CD8-positive, alpha-beta memory T cell (primary cell): ENCODE measurements at places on chromosomes 4 and X.

- no peaks in the 10 kb centered on the region for H3K36me3 ChIP-seq
- DNase-seq, result no peak
- no peaks in the 10 kb centered on the region for H3K4me1 ChIP-seq
- H3K27ac ChIP-seq, result no peak overlapping the region
- H3K27me3 ChIP-seq, result no peaks in the 10 kb centered on the region
These were observed 547.5 kb downstream of the SMARCA1 start for GRCh38 chrX:128975745-128976144.

DNA sequence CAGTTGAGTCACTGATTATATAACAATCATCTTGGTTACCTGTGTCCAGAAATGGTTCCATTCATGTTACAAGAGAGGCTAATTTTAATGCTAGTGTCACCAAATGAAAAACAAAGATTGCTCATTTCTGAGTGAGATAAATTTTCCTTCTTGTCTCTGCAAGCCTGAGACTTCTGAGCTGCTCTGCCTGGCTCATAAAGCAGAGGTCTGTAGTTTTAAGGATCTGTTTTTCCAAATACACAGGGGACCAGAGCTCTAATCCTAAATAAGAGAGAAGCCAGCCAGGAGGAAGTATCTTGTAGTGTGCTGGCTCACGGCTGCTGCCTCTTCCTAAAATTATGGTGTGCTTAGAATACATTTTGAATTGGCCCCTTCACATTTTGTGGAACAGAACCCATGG is 42.6 kb downstream of the CLDN34 start:
- DNase-seq, result no peak
- H3K36me3 ChIP-seq, result no peaks in the 10 kb centered on the region
- no peak overlapping the region for H3K4me3 ChIP-seq
- no peaks in the 10 kb centered on the region for H3K27me3 ChIP-seq

DNA sequence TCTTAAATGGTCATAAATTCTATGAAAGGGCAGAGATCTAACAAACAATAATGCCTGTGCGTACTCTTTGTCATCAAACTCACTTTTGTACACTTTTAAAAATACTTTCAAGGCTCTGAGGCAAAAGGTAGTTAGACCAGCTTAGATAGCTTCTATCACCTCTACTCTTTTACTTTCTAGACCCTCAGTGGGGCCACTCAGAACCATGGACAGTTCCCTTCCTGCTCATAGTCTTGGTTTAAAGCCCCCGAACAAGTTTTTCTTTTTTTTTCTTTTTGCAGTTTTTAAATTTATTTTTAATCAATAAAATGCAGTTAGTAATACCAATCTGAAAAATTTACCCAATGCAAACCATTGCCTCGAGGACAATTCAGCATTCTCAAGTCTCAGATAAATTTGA is 460.5 kb upstream of the CNKSR2 start:
- DNase-seq, result no peak
- H3K36me3 ChIP-seq, result no peaks in the 10 kb centered on the region
- H3K4me3 ChIP-seq, result no peak overlapping the region
- H3K4me1 ChIP-seq, result no peaks in the 10 kb centered on the region
- no peaks in the 10 kb centered on the region for H3K27me3 ChIP-seq

- DNase-seq, result no peak
- H3K27me3 ChIP-seq, result no peaks in the 10 kb centered on the region
- H3K4me1 ChIP-seq, result peaks cover 7% of the 10 kb centered on the region
- H3K4me3 ChIP-seq, result no peak overlapping the region
- no peaks in the 10 kb centered on the region for H3K36me3 ChIP-seq
- no peak overlapping the region for H3K27ac ChIP-seq
These were observed 2.2 kb upstream of the MID2 start for GRCh38 chrX:107823456-107823855.

- no peaks in the 10 kb centered on the region for H3K36me3 ChIP-seq
- no peak for DNase-seq
- H3K4me3 ChIP-seq, result no peak overlapping the region
- no peaks in the 10 kb centered on the region for H3K27me3 ChIP-seq
- no peaks in the 10 kb centered on the region for H3K4me1 ChIP-seq
These were observed 1.8 kb downstream of the IL1RAPL1 start for GRCh38 chrX:28589046-28589445.

DNA sequence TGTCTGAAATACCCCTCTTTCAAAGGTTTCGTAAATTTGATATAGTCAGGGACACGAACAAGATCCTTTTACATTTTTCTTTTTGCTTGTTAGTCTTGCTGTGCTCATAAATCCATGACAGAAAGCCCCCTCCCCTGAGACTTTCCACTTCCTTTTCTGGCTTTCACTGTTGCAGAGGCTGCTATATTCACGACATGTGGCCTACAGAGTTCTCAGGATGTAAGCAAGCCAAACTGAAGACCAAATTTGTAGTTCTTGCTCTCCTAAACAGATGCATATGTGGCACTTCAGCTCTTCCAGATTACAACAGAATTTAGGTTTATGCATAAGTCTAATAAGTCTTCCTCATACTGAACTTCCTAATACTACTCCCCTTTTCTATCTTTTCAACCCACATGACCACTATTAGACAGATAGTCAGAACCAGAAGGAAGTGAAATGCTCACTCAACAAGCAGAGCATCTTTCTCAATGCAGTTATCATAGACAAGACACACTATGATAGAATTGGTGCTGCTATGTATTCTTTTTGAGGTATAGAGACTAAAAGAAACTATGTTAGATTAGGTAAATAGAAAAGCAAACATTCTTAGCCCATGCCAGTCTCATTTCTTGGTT is 15.0 kb downstream of the BTK start:
- H3K27ac ChIP-seq, result no peak overlapping the region
- no peaks in the 10 kb centered on the region for H3K4me1 ChIP-seq
- no peak for DNase-seq
- no peaks in the 10 kb centered on the region for H3K36me3 ChIP-seq
- H3K27me3 ChIP-seq, result no peaks in the 10 kb centered on the region

- no peak for DNase-seq
- no peaks in the 10 kb centered on the region for H3K36me3 ChIP-seq
- H3K4me1 ChIP-seq, result no peaks in the 10 kb centered on the region
These were observed 83.9 kb upstream of the NKX1-1 start for GRCh38 chr4:1490011-1490653.

DNA sequence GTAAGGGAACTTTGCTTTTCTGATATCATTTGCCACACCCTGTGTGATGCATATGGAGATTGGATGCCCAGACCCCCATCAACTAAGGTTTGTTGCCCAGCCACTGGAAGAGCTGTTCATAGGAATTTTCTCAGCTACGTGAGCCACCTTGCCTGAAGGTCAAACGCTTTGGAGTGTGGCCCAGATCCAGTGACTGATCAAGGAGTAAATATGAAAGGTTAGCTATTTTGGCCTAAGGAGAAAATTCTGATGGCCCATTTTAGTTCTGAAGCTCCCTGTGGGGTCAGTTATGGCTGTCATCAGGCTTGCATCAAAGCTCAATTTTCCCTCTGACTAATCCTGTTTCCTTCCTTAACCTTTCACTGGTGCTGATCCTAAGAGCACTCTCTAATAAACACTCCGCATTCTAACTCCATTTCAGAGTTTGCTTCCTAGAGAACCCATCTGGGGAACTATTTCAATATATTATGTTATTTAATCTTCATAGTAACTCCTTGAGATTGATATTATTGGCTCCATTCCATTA is 407.7 kb downstream of the SPRY1 start:
- H3K36me3 ChIP-seq, result no peaks in the 10 kb centered on the region
- no peaks in the 10 kb centered on the region for H3K27me3 ChIP-seq
- no peak overlapping the region for H3K27ac ChIP-seq
- H3K4me1 ChIP-seq, result no peaks in the 10 kb centered on the region
- H3K4me3 ChIP-seq, result no peak overlapping the region
- DNase-seq, result no peak

DNA sequence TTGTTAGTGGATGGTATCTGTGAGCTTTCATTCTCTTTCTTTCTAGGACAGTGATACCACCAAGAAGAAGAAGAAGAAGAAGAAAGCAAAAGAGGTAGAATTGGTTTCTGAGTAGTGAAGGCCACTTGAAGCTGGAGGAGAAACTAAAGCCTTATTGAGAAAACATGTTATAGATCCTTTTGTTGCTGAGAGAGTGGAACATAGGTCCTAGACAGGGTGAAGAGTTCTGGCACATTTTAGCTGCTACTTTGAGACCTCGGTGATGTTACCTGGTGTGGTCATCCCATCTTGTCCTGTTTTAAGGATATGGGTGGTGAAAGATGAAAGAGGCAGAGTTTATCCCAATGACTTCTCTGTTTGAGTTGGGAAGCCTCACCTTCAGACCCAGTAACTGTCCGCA is 14.1 kb downstream of the DKC1 start:
- no peaks in the 10 kb centered on the region for H3K4me1 ChIP-seq
- H3K27me3 ChIP-seq, result no peaks in the 10 kb centered on the region
- peaks cover 30% of the 10 kb centered on the region for H3K36me3 ChIP-seq
- no peak overlapping the region for H3K4me3 ChIP-seq

DNA sequence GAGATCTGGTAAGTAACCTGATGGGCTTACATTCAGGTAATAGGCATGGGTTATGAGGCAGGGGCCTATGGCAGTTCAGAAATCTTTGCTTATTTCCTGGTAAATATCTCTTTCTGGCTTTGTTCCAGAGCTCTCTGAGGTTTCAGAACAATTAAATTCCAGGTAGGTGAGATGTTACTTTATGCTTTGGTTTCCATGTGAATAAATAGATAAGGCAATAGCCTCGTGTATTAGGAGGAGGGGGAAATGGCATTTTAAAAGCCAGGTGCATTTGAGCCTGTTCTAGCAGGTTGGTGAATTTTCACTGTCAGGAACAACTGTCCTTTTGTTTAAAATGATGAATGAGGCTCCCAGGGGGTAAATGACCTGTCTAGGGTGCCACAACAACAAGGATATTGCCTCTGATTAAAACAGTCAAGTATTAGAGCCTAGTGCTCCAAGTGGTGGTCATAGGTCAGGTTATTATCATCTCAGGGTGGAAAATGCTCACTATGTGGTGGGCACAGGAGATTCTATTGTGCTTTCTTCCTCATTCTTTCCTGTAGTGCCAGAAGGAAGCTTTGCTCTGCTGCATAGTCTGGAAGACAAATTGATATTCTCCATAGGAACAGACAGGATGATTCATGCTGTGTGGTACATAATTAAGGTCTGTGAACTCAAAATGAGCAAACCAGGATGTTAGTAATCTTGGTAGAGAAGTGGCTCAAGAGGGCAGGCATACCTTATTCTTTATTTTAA is 296.2 kb downstream of the INPP4B start:
- H3K27me3 ChIP-seq, result no peaks in the 10 kb centered on the region
- H3K27ac ChIP-seq, result no peak overlapping the region
- DNase-seq, result no peak
- peaks cover 42% of the 10 kb centered on the region for H3K4me1 ChIP-seq
- H3K36me3 ChIP-seq, result no peaks in the 10 kb centered on the region
- H3K4me3 ChIP-seq, result no peak overlapping the region

GRCh38 chr4:155582971-155583437 is 83.6 kb upstream of the GUCY1A1 start:
- H3K4me1 ChIP-seq, result no peaks in the 10 kb centered on the region
- H3K27ac ChIP-seq, result no peak overlapping the region
- no peaks in the 10 kb centered on the region for H3K27me3 ChIP-seq

GRCh38 chr4:2256156-2256731 is 5.7 kb downstream of the MXD4 start:
- H3K27me3 ChIP-seq, result no peaks in the 10 kb centered on the region
- no peak for DNase-seq

- no peak for DNase-seq
- H3K27me3 ChIP-seq, result no peaks in the 10 kb centered on the region
- no peaks in the 10 kb centered on the region for H3K36me3 ChIP-seq
- no peak overlapping the region for H3K4me3 ChIP-seq
These were observed 365.9 kb downstream of the CXXC4 start for GRCh38 chr4:104128850-104129213.

DNA sequence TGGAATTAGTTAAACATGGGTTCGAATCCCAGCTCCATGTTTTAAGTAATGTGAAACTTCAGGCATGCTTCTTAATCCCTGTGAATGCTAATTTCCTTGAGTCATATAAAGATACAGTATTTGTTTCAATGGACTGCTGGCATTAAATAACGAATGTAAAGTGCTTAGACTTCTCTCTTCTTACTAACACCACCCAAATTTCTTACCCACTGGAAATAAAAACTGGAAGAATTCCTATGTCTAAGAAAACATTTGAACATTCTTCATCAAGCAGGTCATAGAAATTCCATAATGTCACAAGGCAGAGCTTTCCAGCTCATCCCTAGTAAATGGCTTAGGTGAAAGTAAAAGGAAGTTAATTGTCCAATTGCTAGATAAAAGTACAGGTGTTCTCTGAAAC is 172.5 kb downstream of the ANK2 start:
- H3K27ac ChIP-seq, result no peak overlapping the region
- DNase-seq, result no peak
- H3K4me1 ChIP-seq, result no peaks in the 10 kb centered on the region
- no peaks in the 10 kb centered on the region for H3K27me3 ChIP-seq

- DNase-seq, result no peak
- no peak overlapping the region for H3K27ac ChIP-seq
- H3K4me1 ChIP-seq, result no peaks in the 10 kb centered on the region
- H3K27me3 ChIP-seq, result no peaks in the 10 kb centered on the region
These were observed 89.1 kb downstream of the DCAF8L2 start for GRCh38 chrX:27679281-27679680.

- no peaks in the 10 kb centered on the region for H3K27me3 ChIP-seq
- H3K4me3 ChIP-seq, result no peak overlapping the region
- H3K4me1 ChIP-seq, result no peaks in the 10 kb centered on the region
- no peak overlapping the region for H3K27ac ChIP-seq
- no peaks in the 10 kb centered on the region for H3K36me3 ChIP-seq
These were observed 545.2 kb downstream of the C4orf33 start for GRCh38 chr4:129641179-129641578.

GRCh38 chr4:6969826-6970800 is 60.5 kb downstream of the TBC1D14 start:
- DNase-seq, result no peak

GRCh38 chrX:20789103-20789502 is 522.4 kb upstream of the RPS6KA3 start:
- H3K36me3 ChIP-seq, result no peaks in the 10 kb centered on the region
- no peaks in the 10 kb centered on the region for H3K4me1 ChIP-seq
- H3K27me3 ChIP-seq, result no peaks in the 10 kb centered on the region
- DNase-seq, result no peak

DNA sequence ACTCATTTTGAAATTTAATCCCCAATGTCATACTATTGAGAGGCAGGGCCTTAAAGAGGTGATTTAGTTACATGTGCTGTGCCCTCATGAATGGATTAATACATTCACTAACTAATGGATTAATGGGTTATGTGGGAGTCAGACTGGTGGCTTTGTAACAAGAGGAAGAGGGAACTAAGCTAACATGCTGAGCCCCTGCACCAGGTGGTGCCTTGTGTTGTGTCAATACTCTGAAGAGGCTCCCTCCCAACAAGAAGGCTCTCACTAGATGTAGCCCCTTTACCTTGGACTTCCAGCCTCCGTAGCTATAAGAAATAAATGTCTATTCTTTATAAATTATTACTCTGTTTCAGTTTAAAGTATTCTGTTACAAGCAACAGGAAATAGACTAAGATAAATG is 411.9 kb upstream of the EMCN start:
- H3K4me1 ChIP-seq, result no peaks in the 10 kb centered on the region
- H3K27me3 ChIP-seq, result no peaks in the 10 kb centered on the region
- no peaks in the 10 kb centered on the region for H3K36me3 ChIP-seq

DNA sequence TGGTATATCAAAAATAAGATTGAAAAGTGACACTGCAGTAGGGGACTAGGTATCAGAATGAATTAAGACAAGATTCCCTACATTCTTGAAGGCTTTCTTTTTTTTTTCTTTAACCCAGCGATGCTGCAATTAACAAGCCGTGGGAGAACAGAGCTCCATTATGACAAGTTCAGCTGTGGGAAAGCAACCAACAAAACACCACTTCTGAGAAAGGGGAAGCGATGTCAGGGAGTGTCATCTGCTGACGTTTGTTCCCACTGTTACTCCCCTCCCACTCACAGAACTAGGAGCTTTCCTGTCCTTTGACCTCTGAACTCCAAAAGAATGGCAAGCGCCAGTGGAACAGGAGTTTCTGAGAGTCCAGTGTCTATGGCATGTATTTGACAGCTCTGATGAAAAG is 90.2 kb upstream of the SLITRK2 start:
- no peak overlapping the region for H3K27ac ChIP-seq
- no peaks in the 10 kb centered on the region for H3K27me3 ChIP-seq
- DNase-seq, result no peak
- no peak overlapping the region for H3K4me3 ChIP-seq
- no peaks in the 10 kb centered on the region for H3K36me3 ChIP-seq
